Brain microvascular endothelial cell (primary cell): ENCODE measurements at places on chromosomes 2 and 18.

- DNase-seq, result no peak
These were observed 862.9 kb upstream of the ACVR2A start for GRCh38 chr2:146981921-146982320.

GRCh38 chr2:67289921-67290371, 107.2 kb upstream of the ETAA1 start:
- peak; percentile 50 for DNase-seq

GRCh38 chr2:82511894-82512293, 1947.2 kb downstream of the SUCLG1 start:
- DNase-seq, result no peak

DNA sequence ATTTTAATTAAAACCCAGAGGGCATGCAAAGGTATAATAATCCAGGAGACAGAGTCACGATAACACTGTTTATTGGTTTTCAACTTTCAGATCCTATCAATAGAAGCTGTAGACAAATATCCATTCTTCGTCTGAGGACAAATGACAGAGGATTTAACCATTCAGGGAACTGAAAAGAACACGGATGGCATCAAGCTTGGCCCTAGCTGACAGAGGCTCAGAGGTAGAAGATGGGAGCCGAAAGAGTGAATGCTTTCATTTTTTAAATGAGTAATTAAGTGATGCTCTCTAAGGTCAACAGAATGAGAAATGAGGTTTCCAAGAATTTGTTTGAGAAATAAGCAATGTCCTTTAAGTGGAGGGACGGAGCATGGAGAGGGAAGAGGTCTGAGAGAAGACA, 62.1 kb downstream of the BCL2 start:
- no peak for DNase-seq

GRCh38 chr2:14735696-14736095, 103.2 kb downstream of the LRATD1 start:
- no peak for DNase-seq

DNA sequence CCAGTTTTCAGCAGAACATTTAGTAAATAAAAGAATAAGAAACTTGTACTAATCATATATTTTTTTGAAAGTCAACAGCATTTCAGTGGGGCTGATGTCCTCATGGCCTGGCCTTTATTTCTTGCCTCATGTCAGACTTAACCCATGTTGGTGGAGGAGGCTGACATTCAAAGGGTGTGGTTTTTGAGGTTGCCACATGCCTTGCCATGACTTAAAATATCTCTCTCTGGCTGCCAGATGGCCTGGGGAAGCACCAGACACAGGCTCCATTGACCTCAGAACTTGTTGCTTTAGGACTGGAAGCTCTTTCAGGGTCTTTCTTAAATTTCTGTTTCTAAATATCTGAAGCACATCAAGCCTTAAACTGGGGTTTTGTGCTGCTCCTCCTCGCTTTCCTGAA, 32.5 kb upstream of the CD28 start:
- no peak for DNase-seq

- DNase-seq, result no peak
These were observed 128.7 kb downstream of the TXNL1 start for GRCh38 chr18:56509656-56510055.

DNA sequence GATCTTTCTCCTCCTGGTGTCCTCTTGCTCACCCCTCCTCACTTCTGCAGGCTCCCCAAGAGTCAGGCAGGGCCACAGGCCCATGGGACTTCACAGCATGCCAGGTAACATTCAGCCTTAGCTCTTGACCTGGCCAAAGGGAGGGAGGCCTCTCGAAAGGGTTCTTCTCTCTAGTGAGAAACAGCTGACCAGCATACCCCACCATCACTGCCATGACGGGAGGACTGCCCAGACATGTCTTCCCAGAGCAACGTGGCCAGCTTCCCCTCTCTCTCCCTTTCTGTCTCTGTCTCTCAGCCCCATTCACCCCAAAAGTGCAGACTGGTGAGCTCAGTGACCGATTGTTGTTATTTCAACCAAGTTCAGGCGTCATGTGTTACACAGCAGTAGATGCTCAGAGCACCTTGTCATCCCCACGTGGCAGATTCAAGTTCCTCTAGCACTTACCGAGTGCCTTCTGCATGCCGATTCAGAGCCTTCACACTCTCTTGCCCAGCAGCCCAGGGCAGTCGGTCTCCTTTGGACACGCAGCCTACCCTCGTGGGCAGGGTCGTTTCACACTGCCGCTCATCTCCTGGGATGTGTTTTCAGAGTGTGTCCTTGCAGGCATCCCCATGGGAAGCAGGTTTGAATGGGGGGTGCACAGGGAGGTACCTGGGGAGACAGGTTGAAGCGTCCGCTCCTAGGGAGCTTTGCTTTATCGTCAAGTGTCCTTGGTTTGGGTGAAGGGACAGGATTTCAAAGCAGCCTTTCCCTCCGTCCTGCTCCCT, 259.9 kb downstream of the NDUFA10 start:
- no peak for DNase-seq

GRCh38 chr2:143361346-143361745, 232.1 kb downstream of the ARHGAP15 start:
- no peak for DNase-seq

DNA sequence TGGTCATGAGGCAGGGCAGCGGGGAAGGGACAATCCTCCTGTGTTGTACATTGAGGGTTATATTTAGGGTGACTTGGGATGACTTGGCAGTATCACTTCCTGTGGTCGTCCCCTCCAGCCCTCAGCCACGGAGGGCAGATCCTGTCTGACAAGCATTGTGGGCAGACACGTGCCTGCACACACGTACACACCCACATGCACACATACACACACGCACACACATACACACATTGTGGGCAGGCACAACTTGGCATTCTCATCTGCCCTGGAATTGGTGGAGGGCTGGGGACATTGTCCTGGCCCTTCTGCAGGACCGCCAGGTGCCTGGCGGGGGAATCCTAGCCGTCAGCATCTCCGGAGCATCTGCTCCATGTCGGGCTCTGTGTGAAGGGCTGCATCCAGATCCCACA, 47.6 kb downstream of the ODC1 start:
- no peak for DNase-seq

DNA sequence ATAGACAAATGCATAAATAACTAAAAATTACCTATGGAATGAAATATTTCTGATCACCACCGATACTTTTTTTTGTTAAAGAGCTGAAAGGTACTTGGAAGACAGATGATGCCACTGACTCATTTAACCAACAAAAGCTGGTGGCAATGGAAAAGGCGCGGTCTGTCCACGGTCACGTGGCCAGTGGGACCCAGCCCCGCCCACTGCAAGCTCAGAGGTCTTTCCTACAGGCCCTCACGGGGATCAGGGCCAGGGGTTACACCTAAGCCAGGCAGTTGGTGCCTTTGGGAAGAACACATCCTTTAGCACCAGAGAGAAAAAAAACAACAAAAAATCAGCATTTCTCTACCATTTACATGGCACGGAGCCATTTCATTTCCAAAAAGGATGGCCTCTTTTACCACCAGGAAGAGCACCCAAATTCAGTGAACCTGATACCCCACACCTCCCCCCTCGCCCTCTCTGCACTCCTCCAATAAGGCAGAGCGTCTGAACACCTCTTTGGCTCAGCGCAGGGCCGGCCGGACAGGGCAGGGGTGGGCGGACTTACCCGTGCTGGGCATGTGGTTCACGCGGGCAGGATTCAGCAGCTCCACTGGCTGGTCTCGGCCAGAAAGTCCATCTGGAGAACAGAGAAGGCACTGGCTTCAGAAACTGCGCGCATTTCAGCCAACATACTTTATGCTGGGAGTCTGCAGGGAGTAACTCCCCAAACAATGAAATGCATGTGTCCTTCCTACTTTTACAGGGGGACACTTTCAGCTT, 164.6 kb downstream of the HDAC4 start:
- no peak for DNase-seq

- DNase-seq, result no peak
These were observed 1067.4 kb downstream of the LRP1B start for GRCh38 chr2:141063406-141063805.

DNA sequence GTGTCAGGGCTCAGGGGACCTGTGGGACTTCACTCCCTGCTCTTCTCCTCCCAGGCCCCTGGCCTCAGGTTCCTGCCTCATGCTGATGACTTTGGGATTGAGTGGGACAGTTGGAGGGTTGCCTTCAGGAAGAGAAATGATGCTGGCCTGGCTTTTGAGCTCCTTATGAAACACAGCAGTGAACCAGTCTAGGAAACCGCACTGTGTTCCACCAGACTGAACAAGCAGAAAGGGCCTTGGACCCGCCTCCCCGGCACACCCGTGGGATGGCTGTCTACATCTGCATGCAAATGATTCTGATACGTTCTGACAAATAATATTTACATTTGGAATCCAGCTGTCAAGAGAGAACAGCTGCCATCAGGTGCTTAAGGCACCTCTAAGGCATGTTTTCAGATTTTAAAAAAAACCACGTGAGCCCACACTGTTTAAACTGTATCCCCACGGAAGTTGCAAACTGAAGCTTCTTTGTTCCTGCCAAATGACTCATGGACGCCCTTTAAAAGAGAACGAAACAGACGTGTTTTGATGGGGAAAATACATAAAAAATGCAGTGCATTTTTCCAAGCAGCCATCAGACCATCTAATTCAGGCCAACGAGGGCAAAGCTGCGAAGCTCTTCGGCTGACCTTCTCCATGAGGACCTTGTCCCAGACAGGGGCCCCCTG, 27.6 kb upstream of the ASAP2 start:
- peak; percentile 74 for DNase-seq
